ENCODE measurements at places on chromosomes 2 and 18.
A peak's percentile ranks its signal among the peaks of the same experiment; 100 is the strongest.

- no peak for DNase-seq
These were observed 3.8 kb upstream of the CNDP1 start for GRCh38 chr18:74530584-74530862.

DNA sequence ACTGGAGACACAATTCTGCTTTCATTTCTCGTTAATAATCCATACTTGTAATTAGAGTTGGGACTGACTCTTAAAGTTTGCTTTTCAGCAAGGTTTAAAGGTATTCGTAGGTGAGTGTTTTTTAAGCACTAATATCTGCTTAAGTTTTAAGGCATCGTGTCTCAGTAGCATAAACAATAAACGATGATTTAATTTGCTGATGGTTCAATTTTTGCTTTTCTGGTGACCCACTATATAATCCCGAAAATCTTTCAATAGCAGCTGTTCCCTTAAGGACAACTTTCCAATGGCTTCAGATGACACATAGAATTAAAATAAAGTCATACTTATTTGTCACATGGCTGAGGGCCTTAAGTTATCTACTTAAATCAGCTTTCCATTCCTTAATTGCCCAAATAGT, 859.5 kb upstream of the SOX11 start:
- no peak for DNase-seq

DNA sequence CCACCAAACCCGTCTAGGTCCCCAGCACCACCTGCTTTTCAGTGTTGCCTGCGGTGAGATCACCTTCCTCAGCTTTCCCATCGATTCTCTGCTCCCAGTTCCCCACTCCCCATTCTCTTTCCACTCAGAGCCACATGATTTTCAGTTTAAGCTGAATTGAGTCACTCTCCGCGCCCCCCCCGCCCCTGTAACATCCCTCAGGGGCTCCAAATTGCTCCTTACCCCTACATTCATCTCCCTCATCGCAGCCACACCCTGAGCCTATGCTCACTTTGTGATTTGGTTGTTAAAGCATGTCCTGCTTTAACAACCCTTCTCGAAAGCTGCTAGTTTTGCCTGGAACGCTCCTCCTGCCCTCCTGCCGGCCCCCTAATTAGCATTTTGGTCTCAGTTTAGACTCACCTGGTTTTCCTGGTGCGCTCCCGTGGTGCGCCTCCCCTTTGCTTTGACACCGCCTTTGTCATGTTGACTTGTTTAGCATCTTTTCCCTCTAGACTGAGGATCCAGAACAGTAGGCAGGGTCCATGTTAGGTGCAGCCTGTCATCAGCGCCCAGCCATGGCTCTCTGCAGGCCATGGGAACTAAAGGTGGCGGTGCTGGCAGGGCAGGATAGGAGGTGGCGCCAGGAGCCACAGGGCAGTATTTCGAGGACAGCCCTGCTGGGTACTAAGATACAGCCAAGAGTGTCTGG, 60.8 kb downstream of the ST3GAL5 start:
- DNase-seq, result no peak

- DNase-seq, result no peak
These were observed 370.4 kb downstream of the SOCS6 start for GRCh38 chr18:70659036-70659925.

DNA sequence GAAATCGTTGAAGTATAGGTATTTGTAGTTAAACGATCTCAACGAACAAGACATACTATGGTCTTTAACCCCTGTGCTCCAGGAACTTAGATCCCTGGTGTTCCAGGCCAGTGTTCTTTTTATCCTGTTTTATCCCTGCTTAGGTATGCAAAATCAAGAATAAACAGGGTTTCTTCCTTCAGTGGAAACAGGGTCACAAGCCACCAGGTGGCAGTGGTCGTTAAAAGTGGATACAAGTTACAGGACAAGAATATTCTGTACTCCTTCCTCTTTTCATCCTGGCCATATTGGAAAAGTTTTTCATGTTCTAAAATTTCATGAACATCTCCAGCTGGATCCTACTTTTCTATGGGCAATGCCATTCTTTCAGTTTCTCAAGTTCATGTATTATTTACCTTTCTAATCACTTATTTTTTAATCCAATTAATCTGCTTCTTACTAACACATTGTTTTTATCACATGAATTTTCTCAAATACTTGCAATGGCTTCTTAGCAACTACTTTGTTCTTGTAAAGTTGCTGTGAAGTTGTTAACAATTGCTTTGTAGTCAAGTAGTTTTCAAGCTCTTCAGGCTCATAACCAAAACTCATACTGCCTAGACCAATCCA, 16.4 kb upstream of the HNMT start:
- DNase-seq, result no peak

DNA sequence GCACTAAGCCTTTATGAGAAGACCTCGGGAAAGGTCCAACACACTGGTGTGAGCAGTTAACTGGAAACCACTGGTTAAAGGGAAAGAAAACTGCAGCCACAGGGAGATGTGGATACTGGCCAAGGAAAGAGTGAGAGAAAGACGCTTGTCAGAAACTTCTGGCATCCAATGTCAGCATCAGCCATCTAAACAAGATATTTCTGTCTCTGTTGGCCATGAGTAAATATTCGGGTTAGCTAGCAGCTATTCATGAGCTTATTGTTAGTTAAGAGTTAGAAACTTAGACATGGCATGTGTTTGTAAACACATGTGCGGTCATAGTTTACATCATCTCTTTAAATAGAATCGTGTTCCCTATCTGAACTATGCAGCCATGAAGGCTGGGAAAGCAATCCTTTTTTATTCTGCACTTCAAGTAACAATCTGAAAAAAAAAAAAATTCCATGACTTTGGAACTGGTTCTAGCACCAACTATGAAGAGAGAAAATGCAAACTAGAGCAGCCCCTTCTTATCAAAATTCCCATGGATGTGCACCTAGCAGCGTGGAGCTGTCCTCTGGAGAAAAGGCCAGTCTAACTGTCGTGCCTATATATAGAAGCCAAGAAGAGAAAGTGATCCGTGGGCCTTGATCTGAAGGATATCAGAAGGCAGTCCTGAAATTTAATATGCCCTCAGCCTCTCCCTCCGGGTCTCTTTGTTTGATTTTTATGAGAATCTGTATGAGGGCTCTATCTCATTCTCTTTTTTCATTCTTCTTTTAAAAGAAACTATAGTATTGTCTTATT, 84.0 kb upstream of the RFX8 start:
- no peak for DNase-seq

- DNase-seq, result no peak
These were observed 137.7 kb downstream of the ALPK2 start for GRCh38 chr18:58491113-58491696.

GRCh38 chr18:59846814-59847490, 52.8 kb upstream of the PMAIP1 start:
- DNase-seq, result peak; percentile 64

DNA sequence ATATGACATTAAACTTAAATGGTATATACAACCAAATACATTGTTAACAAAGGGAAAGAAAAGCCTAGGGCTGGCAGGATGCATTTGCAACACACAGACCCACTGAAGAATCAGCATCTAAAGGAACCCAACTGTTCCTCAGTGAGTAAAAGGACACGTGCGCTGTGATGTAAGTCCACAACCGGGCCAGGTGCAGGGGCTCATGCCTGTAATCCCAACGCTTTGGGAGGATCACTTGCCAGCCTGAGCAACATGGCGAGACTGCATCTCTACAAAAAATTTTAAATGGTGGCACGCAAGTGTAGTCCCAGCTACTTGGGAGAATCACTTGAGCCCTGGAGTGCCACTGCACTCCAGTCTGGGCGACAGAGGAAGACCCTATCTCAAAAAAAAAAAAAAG, 3.9 kb downstream of the DTNB start:
- DNase-seq, result no peak

GRCh38 chr2:38959466-38959865, 69.8 kb downstream of the ARHGEF33 start:
- DNase-seq, result no peak

DNA sequence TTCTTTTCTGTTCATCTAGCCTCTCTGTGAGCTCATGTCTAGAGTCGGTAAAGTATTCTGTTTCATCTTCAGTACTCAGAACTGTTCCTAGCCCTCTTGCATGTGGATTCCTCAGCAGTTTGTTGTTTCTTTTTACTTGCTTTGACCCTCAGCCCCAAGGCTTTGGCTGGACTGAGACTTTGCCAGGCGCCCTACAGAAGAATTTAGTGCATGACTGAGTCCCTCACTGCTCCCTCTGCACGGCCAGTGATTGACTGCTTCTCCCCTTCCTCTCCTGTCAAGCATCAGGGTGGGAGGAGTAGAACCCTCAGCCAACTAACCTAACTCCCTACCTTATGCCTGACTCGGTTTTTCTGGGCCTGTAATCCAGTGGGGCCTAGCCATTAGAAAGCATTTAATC, 109.8 kb downstream of the ESCO1 start:
- DNase-seq, result no peak

- no peak for DNase-seq
These were observed 65.1 kb downstream of the LRP1B start for GRCh38 chr2:142065700-142066099.

GRCh38 chr18:45213040-45213333, 402.3 kb upstream of the SLC14A2 start:
- no peak for DNase-seq

- no peak for DNase-seq
These were observed 588.9 kb upstream of the NRXN1 start for GRCh38 chr2:51620796-51621195.

DNA sequence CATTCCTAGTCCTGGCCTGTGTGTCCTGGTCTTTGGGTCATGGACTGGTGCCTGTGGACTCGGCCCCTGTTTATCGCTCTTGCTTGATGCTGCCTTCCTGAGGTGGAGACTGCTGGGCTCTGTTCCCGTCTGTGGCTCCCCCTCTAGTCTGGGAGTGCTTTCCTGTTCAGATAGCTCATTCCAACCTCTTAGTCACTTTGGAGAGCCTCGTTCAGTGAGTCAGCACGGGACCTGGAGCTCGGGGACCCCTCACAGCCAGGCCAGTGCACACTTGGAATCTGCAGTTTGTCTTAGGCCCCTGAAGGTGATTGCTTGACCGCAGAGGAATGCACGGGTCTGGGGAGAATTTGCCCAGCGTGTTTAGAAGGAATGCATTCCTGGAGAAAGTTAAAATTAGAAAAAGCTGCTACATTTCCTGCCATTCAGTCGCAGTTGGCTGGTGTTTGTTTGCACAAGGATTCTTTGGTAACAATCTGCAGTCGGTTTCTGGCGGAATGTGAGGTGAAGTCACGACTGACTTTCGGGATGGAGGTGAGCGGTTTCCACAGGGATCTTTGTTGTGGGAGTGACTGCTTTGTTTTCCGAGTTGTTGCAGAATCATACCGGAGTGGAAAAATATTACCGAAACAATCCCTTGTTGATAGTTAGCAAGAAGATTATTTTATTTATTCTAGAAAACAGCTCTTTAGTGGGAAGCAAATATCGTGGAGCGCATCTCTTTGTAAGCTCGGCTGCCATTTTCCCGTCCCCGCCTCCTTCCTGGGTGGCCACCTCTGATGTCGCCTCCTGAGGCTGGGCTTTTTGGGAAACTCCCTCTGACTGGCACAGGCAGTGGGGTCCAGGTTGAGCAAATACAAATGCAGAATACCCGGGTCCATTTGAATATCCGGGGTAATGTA, 29.6 kb downstream of the SH3BP4 start:
- no peak for DNase-seq

GRCh38 chr2:41061356-41061755, 609.5 kb upstream of the SLC8A1 start:
- DNase-seq, result no peak

DNA sequence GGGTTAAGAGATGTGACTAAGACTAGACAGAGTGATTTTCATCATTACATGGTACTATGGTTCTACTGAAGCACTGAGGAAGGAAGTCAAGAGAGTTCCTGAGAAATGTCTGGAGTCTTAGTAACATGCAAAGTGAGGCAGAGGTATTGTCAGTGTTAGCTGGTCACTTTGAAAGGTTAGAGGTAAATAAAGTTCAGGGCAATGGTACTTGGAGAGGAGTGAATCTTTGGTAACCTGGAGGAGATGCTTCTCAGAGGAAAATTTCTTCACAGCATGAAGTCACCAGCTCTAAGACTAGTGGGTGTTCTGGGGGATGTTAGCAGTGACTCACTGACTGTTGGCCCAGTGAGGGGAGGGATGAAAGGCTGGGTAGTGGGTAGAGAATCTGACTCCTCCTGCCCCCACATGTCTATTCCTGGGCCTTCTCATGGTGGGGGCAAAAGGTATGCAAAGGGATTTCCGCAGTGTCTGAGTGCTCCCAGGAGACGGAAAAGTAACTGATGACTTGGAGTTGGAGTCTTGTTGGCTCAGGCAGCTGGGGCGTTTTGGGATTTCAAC, 23.3 kb upstream of the IL1RN start:
- DNase-seq, result no peak

GRCh38 chr2:166293984-166294383, 81.8 kb downstream of the SCN9A start:
- no peak for DNase-seq

DNA sequence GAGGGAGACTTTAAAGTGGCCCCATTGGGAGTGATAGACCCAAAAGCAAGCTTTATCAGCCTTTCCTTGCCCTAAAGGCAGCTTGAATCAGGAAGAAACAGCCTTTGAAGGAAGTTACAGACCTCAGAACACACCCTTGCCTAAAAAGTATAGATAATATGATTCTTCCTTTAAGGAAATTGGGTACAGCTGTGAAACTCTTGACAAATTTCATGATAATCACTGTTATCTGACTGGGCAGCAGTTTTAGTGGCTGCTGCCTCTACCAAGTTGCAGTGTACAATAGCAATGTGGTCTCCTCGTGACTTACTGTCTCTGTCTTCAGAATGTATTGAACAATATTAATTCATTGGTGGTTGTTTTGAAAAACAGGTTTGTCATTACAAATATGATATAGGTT, 16.7 kb downstream of the HOXD1 start:
- DNase-seq, result no peak

- no peak for DNase-seq
These were observed 30.4 kb downstream of the AOX1 start for GRCh38 chr2:200616193-200616592.

GRCh38 chr2:23435250-23436035, 50.5 kb downstream of the KLHL29 start:
- DNase-seq, result no peak

DNA sequence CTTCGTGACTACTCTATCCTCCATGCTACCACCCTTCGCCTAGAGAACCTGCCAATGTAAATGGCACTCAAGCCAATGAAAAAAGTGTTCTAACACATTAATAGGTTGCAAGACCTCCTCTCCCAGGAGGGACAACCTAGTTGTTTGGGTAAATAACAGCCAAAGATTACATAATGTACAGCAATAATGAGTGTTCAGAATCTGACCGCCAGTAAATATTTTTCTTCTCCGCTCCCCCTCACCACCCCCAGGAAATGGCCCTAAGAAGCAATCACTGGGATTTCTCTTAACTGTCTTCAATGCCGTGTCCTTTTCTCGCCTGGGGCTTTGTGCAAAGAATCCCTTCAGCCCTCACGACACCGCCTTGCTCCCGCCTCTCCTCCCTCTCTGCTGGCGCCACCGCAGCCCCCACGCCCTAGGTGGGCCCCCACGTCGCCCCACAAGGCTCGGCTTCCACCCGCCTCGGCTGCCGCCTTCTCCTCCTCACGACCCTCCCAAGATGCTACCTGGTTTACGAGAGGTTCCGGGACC, 458 bp downstream of the HYCC2 start:
- peak; percentile 16 for DNase-seq

- DNase-seq, result no peak
These were observed 151.8 kb upstream of the MMADHC start for GRCh38 chr2:149739171-149739882.

- no peak for DNase-seq
These were observed 834.3 kb downstream of the CPS1 start for GRCh38 chr2:211390536-211391188.
